ENCODE measurements at places on chromosomes 1 and 21.

- no peak for DNase-seq
These were observed 267.0 kb downstream of the KCTD3 start for GRCh38 chr1:215833941-215834729.

- DNase-seq, result no peak
These were observed 3.6 kb downstream of the IER5 start for GRCh38 chr1:181092056-181092455.

DNA sequence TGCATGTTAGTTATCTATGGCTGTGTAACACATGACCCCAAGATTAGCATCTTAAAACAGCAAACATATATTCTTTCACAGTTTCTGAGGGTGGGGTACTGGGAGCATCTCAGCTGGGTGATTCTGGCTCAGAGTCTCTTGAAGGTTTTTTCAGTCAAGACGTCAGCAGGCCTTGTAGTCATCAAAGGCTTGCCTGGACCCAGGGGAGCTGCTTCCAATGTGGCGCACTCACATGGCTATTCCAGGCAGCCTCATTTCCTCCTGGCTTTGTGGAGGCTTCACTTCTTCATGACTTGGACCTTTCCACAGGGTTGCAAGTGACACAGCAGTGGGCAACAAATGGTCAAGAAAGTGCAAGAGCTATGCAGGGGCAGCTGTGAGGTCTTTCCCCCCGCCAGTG, 114.7 kb downstream of the ACTL8 start:
- DNase-seq, result no peak

DNA sequence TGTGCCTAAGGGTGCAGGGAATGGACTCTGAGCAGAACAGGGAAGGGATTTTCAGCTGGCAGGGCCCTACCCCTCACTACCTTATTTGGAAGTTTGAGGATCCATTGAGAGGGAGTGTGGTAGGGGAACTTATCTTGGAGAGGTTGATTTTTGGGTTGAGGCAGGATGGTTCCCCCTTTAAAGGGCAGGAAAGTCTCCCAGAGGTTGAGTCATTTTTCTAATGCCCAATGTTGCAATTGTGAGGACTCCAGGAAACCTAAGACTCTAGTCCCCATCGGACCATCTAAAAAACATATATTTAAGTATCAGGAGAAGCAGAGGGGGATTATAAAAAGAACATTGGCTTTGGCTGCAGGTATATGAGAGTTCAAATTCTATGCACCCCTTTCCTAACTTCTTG, 47.3 kb downstream of the SAMD13 start:
- DNase-seq, result no peak

GRCh38 chr21:18070392-18070791, 174.2 kb upstream of the CHODL start:
- DNase-seq, result no peak

DNA sequence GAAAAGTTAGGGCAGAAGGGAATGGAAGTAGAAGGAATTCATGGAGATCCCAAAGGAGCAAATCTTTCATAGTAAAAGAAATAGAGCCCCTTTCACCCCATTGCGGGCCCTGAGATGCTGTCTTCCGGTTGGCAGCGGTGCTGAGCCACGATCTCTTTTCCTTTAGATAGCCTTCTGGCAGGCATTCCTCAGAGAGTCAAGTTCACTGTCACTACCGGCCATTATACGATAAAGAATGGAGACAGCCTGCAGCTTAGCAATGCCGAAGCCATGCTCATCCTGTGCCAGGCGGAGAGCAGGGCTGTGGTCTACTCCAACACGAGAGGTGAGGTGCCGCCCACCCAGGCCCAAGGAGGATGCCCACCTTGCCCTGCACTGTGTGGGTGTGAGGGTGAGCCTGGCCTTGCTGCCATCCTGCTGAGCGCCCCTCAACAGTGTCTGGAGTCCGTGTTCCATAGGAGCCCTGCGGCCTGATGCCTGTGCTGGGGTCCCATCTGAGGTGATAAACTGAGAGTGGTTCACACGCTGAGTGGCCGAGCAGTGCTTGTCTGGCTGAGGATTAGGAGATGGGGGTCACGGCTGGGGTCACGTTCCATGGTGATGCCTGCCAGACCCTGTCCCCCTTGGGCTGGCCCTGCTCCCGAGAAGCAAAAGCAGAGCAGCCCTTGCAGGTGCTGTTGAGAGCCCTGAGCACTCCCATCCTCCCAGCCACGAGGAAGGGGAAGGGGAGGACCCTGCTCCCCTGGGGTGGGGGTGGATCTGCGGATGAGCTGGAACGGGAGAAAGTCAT, 20.4 kb upstream of the PWP2 start:
- no peak for DNase-seq

DNA sequence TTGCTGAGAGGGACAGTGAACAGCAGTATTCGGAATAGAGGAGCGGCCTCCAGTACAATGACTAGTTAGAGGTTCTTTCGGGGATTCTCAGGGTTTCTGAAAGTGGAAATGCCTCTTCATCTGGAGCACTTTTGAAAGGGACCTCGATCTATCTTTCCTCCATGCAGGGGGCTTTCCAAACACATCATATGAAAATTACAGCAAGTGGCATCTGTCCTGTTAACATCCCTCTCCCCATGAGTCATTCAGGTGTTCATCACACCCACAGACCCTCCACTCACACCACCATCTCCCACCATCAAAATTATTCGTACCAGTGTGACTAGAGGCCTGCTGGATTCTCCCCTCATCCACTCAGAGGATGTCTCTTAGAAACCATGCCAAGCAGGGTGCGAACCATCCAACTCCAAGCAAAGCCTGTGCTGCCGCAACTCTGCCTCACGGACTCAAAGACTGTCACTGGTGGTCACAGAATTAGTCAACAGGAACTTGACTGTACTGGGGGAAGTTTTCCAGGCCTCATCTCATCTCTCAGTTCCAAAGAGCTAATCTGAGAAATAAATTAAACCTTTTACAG, 211.1 kb downstream of the MRPL39 start:
- DNase-seq, result no peak

- no peak for DNase-seq
These were observed 11.9 kb upstream of the MRPL55 start for GRCh38 chr1:228120857-228121489.

DNA sequence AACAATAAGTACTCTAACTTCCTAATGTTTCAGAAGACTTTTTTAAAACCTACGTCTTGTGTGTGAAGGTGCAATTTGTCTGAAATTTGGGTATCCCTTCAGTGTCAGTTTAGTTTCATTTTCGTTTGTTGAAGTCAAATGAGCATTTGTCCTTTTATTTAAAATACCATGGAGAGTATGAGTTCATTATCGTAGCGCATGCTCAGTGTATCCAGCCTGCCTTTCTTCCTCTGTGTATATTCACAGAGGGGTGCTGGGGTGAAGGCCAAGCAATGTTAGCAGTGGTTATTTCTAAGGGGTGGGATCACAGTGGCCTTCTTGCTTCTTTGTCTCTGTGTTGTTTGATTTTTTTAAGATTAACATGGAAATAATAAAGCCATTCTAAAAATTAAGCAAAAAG, 43.2 kb downstream of the CNN3 start:
- DNase-seq, result no peak

- no peak for DNase-seq
These were observed 15.0 kb upstream of the HMGN1 start for GRCh38 chr21:39363607-39364555.

GRCh38 chr1:10177876-10178275, 32.5 kb upstream of the KIF1B start:
- peak; percentile 42 for DNase-seq

DNA sequence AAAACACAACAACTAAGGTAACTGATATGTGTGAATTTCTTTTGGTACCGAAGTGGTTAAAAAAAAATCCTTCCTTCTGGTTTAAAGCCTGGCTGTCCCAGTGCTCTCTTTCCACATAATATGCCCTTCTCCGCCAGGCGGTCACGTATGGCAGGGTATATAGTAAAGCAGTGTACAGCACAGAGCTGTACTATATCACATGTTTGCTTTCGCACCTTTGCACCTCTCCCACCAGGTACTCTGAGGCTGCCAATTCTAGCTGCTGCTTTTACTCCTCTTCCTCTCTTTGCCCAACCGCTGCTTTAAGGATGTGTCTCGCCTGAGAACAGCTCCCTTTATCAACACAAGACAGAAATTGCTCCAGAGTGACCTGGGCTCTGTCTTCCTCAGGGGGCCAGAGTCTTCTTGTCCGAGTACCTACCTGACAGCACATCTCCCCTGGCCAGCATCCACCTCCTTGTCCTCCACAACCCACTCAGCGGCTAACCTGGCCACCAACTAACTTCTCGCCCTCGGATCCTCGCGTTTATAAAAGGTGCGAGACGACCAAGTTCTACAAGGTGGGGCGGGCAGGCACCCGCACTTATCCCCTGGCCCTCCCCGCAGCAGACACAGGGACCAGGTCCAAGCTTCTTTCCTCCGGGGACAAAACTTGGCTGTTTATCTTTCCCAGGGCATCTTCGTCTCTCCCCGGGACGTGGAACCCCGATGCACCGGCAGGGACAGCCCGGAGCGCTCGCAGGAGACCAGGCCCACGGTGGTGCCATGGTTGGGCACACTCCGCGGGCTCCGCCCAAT, 1.6 kb downstream of the COLGALT2 start:
- DNase-seq, result peak; percentile 66

DNA sequence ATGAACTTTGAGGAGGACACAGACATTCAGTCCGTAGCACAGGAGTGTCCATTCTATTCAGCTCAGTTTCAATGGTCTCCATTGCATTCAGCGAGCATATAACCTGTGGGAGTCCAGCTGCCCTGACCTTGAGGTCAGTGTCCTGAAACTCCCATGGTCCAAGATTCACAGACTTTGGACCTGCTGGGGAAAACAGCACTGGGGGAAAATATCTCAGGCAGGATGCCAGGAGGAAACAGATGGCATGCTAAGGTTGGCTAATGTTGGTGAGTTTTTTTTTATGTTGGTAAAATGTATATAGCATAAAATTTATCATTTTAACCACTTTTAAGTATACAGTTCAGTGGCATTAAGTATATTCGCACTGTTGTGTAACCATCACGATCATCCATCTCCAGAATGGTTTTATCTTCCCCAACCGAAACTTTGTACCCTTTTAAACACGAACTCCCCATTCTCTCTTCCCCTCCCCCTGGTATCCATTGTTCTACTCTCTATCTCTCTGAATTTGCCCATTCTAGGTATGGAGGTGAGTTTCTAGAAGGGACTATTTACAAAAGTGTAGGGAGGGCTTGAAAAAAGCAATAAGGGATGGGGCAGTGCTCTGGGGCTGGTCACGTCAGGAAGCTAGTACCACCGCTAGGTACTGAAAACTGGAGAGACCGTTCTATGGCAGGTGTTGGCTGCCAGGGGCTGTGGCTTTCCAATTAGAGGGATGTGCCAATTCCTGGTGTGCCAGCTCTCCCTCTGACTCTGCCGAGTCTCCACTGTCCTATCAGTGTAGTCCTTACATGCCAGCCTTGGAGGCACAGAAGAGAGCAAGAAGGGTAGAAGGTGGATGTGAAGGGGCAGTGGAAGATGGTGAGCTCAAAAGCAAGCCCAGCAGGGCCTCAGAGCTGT, 85.3 kb downstream of the FOXD2 start:
- DNase-seq, result no peak

DNA sequence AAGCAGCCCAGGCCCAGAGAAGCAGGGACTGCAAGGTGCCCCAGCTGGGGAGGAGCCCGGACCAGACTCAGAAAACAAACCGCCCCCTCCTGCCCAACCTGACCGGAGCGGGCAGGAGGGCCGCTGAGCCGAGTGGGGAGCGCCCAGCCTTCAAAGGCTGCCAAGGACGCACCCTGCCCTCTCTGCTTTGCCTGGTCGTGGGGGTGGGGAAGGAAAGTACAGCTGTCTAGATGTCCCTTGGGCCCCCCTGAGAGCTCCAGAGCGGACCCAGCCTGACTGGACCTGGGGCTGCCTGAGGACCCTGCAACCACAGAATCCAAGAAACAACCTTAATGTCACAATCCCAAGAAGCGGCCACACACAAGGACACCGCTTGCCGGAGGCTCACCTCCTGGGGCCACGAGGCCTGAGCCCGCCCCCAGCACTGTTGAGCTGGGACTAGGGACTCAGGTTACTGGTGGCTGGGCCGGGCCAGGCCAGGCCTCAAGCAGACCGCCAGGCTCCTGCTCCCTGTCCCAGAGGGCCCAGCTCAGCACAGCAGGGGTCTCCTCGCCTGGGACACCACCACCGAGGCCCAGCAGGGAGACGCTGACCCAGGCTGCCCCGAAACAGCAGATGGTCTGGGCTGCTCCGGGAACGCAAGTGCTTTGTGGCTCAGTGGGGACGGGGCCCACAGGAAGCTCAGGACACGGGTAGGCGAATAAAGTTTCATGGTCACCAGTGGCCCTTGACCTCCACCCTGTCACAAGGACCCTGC, 1.4 kb downstream of the DVL1 start:
- DNase-seq, result peak; percentile 50

DNA sequence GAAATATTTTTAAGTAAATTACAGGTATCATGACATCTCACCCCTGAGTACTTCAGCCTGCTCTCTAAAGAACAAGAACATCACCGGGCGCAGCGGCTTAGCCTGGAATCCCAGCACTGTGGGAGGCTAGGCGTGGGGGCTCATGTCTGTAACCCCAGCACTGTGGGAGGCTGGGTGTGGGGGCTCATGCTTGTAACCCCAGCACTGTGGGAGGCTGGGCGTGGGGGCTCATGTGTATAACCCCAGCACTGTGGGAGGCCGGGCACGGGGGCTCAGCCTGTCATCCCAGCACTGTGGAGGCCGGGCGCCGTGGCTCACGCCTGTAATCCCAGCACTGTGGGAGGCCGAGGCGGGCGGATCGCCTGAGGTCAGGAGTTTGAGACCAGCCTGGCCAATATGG, 7.7 kb upstream of the CDK11B start:
- DNase-seq, result no peak

DNA sequence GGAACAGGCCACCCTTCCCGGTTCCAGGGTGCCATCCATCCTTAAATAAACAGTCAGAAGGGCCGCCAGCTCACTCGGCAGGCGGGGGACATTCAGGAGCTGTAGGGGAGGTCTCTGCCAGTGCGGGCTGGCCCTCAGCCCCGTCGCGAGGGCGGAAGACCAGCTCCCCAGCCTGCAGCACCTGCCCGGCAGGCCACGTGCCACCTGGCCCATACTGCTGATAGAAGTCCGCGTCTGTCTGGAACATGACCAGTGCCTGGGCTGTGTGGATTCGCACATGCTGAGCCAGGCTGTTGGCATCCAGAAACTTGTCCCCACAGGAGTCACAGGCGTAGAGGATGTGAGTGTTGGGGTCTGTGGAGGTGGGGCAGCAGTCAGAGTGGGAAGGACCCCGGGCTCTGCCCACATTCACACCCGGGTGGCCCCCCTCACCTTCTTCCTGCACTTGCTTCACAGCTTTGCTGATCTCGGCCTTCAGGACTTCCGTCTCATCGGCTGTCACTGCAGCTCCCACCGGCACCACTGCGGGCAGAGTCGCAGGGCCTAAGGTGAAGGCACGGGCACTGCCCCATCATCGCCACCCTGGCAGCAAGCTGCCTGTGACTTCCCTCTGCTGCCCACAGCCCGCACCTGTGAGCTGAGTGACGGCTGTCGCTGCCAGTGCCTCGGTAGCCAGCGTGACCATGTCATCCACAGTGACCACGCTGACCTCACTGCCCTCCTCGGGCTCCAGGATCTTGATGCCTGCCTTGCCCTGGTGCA, 33.8 kb downstream of the ZBTB17 start:
- DNase-seq, result no peak

Measured in retina (tissue), 1 donor.